ENCODE measurements at places on chromosomes 2 and 18.

GRCh38 chr18:33326975-33327374 lies 113.5 kb downstream of the CCDC178 start:
- no peak for DNase-seq

DNA sequence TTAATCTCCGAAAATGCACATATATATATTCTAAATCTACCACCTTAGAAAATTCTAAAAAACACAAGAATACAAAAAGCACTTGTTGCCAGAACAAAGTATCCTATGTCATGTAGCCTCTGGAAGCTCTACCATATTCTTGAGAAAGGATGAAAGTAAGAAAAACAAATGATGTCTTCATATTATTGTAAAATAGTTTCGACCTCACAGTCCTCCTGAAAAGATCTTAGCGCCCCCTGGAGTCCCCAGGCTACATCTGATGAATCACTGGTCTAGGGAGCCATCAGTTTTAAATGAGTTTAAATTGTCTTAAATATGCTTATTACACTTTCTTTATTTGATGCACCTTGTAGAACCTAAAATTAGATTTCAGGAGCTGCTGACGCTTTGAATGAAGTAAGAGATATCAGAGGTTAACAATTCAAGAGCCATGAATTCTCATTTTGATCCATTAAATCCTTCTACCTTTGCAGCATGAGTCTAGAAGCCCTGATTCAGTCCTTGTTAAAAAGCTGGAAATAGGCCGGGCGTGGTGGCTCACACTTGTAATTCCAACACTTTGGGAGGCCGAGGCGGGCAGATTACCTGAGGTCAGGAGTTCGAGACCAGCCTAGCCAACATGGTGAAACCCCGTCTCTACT lies 138.8 kb downstream of the MCFD2 start:
- DNase-seq = no peak

- no peak for DNase-seq
Measured at GRCh38 chr2:594297-594949, 82.8 kb downstream of the TMEM18 start.

GRCh38 chr2:67169417-67170140 lies 227.6 kb upstream of the ETAA1 start:
- no peak for DNase-seq

GRCh38 chr2:233418761-233419546 lies 64.7 kb downstream of the DGKD start:
- DNase-seq = no peak

DNA sequence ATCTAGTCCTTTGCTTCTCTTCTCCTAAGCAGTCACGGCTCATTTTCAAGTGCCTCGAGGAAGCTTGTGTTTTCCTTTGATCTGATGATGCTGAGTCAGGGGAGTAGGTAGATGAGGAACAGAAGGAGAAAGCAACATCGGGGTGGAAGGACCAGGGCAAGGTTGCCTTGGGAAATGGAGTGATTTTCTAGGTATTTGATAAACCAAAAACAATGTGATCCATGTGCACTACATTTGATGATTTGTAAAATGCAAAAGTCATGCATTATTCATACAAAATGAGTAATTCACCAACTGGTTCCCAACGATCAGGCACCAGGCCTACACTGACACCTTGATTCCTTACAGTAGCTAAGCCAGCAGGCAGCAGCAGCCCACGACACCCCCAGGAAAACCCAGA lies 205.3 kb downstream of the ANAPC1 start:
- DNase-seq = no peak

DNA sequence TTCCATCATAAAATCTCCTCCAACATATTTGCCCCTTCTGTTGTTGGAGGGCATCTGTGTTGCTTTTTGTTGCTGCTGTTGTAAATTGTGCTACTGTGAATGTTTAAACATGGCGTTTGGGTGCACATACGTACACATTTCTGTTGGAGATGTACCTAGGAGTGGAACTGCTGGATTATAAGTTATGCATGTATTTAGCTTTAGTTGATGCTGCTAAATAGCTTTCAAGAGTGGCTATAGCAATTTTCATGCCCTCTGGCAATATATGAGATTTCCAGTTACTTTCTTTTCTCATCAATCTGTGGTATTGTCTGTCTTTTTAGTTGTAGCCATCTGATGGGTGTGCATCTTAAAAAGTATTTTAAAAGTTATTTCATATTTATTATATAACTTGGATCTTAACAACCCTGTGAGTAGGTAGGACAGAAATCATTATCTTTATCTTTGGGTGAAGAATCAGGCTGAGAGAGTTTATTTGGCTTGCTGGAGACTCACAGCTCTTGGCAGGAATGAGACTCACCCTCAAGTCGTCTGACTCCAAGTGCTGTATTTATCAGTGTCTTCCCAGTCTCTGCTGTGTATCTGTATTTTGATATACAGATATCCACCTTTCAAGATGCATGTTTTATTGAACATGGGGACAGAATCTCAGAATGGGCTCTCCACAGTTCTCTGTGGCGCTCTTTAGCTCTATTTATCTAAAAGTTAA lies 16.9 kb downstream of the ZNF236 start:
- no peak for DNase-seq

GRCh38 chr2:154170400-154170799 lies 298.7 kb downstream of the GALNT13 start:
- DNase-seq = no peak

DNA sequence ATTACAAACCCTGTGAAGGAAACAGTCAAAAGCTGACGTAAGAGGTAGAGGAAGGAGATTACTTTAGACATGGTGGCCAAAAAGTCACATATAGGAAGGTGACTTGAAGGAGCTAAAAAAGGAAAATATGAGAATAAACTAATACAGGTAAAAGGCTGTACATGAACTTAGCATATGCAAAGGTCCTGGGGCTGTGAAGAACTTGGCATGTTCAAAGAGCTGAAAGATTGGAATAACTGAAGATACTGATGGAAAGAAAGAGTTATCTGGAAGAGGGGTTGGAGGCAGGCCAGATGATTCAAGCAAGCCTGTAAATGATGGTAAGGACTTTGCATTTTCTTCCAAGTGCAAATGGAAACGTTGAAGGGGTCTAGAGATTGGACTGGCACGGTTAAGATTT lies 13.2 kb downstream of the IL36A start:
- no peak for DNase-seq

GRCh38 chr2:96819128-96819875 lies 3.2 kb downstream of the CNNM3 start:
- no peak for DNase-seq

DNA sequence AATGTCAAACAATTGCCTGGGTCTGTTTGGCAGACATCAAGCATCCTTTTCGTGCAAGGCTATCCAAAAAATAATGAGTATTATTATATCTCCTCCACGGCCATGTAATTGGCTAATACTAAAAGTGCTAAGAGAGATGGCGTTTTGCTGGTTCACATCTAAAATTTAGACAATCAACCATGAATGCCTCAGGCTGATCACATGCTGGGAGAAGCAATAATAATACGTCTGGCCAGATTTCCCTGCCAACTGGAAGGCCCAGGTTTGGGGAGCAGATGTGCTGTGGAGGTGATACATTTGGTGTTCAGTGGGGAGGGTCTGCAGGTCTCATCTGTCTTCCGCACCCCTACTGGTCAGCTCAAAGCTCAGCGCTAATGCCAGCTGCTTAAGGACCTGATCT lies 60.3 kb upstream of the CREB1 start:
- DNase-seq = no peak

DNA sequence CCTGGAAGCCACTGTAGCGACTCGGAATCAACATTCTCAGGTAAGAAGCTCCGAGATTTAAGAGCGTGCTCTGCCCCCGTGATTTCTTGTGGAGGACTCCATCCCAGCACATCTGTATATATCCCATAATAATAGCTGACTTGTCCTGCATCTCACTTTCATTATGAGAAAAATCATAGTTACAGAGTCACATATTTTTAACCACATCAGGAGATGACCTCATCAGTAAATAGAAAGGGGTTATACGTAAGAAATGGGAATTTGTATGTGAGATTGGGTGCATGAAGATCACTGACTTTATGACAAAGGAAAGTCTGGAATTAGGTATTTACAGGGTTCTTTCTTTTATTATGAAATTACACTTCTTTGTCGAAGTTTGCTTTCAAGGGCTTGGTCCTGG lies 16.4 kb upstream of the TMEM18 start:
- no peak for DNase-seq

GRCh38 chr2:51368250-51368649 lies 336.3 kb upstream of the NRXN1 start:
- DNase-seq = no peak

- DNase-seq = no peak
Measured at GRCh38 chr2:170530284-170530745, 184.8 kb upstream of the SP5 start.

DNA sequence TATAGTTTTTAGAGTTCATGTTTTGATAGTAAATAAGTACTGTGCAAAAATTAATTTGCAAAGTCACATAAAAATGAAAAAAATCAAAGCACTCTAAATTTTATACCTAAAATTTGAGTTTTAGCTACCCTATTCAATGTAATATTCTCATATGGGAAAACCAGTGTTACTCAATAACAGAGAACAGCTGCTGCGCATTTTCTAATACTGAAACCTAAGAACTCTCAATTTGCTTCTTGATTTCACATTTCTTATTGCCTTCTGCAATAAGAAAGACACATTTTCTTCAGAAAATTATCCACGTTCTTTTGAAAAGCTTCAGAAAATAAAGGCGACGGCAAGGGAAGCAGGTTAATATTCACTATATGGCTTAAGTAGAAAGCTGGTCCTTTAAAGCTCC lies 199.1 kb upstream of the CCDC150 start:
- DNase-seq = no peak

GRCh38 chr2:112829961-112830681 lies 6.5 kb downstream of the IL1B start:
- no peak for DNase-seq

DNA sequence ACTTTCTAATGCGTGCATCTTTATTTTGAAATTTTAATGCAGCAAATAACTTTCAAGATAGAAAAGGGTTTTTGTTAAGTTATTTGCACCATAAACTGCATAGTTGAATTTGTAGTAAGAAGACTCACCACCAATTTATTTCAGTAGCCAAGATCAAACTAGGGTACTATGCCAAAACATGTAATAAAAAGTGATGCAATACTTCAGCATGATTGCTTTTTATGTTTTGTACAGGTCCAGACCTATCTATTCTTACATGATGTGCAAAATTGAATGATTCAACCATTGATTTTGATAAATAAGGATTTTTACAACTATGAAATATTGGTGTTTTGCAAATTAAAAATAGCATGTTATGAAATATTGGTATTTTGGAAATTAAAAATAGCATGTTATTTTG lies 26.7 kb downstream of the AGPS start:
- DNase-seq = no peak

DNA sequence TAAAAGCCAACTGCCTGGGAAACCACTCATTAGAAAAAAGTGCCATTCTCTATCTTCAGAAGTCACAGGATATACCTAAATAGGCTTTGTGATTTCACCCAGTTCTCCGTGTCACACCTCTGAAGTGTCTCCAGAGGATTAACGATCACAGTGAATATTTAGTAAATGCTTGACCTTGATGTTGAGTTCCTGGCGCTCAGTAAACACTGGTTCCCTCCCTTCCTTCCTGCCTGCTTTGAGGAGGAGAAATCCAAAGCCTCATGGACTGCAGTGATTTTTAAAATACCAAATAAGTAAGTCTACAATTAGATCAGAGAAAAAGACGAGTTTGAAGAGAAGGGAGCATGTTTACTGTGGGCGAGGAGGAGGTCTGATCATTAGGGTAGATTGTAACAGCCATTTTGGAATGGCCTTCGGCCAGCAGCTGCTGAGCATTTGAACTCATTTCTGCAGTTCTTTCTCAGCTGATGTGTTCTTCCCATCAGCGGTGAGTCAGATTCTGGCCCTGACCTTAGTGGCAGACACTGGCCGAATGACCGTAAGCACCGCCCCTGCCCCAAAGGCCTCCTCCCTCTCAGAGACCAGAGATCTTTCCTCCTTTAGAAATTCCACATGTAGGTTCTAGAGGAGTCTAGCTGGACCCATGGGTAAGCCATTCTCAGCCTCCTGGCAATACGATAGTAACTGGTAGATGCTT lies 62.1 kb upstream of the SLC16A14 start:
- DNase-seq = no peak

DNA sequence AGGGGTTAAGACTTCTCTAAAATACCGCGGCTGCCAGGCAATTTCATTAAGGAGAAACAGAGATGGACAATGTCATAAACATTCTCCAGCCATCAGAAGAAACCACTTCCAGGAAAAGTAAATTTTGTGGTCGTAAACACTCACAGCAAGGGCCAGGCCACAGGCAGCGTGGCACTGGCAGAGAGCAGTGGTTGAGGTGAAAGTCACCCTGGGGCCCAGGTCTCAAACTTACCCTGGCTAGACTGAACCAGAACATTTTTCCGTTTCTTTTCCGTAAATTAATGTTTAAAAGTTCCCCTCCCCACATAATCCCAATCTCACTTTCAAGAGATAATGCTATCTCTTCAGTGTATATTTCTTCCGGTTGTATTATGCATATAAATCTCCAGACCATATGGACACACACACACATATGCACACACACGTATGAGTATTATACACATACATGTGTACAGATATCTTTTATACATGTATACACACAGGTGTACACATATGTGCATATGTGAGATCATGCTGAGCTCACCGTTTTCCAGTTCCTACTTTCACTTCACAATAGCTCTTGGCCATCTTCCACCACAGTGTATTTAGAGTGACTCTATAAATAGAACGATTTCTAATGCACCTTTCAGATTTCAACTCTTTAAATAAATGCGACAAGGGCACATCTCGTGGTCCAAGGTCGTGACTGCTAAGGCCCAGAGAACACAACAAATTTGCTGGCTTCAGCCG lies 90.1 kb downstream of the MALT1 start:
- no peak for DNase-seq

GRCh38 chr2:102114851-102115497 lies 27.6 kb upstream of the IL1R1 start:
- DNase-seq = no peak

DNA sequence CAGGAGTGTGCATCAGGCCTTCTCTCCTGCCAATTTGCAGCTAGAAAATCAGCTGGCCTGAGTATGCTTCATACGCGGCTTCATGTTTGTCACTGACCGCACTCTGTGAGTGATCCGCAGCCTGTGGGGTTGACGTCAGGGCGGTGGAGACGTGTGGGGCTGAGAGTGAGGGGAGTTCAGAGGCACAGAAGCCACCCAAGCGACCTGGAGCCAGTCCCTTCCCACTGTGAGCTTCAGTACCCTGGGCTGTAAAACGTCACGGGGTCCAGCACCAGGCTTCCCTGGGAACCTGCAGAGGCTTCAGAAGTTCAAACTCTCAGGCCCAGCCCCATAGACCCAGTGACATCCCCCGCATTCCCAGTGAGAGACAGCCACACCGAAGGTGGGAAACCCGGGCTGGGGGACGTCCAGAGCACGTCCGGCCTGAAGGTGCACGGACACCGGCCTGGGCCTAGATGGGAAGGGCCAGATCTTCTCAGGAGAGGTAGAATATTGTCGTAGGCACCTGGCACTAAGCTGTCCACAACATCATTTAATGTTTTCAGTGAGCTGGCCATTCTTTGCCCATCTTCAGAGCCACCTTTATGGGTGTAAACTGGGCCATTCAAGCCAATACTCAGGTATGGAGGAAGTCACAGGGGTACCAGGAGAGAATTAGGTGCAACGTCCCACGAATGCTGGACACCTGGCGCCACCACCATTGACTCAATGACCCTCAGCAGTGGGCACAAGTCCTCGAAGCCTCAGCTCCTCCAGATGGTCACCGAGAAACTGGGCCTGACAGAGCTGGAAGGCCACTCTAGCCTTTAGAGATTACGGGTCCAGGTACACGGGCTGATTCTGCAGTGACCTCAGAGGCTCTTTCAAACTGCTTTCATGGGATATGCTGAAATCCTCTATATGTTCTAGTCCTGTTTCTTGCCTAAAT lies 235.6 kb upstream of the MYT1L start:
- DNase-seq = no peak
